ENCODE measurements at places on chromosomes 7 and 10.

GRCh38 chr7:43869867-43870240 lies 537 bp upstream of the MRPS24 start:
- DNase-seq: no peak

GRCh38 chr7:120806669-120807068 lies 51.3 kb downstream of the TSPAN12 start:
- DNase-seq: no peak

DNA sequence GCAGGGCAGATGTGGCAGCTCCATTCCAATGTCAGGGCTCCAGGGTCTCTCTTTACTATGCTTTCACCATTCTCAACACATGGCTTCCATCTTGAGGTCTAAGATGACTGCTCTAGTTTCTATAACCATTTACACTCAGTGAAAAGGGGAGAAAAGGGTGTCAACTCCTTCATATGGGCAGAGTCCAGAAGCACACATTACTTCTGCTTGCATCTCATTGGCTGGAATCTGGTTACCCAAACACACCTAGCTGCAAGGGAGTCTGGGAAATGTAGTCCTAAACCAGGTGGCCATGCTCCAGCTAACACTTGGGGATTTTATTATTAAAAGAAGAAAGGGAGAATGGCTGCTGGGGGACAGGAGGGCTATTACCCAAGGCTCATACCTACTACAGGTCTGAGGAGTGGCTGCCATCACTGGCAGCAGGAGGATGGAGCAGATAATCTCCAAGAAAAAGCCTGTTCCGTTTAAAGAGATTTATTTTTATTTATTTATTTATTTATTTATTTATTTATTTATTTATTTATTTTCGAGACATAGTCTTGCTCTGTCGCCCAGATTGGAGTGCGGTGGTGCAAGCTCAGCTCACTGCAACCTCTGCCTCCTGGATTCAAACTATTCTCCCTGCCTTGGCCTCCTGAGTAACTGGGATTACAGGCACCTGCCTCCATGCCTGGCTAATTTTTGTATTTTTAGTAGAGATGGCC lies 29.1 kb upstream of the LBX1 start:
- DNase-seq: no peak

DNA sequence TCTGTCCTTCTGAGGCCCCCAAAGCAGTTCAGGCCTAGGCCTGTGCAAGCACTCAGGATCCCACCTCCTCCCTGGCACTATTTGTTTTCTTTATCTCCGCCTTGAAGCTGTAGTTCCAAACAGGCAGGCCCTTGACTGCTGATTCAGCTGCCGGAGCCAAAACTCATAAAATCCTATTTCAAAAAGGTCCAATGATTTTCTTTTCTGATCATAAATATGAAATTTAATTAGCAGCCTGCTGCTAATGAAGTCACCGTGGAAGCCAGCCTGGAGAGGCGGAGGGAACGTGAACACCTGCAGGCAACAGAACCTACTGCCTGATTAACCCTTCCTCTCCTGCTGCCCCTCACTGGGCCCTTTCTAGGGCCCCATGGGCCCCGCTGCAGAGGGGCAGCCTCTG lies 60.1 kb downstream of the CARD11 start:
- no peak for DNase-seq

DNA sequence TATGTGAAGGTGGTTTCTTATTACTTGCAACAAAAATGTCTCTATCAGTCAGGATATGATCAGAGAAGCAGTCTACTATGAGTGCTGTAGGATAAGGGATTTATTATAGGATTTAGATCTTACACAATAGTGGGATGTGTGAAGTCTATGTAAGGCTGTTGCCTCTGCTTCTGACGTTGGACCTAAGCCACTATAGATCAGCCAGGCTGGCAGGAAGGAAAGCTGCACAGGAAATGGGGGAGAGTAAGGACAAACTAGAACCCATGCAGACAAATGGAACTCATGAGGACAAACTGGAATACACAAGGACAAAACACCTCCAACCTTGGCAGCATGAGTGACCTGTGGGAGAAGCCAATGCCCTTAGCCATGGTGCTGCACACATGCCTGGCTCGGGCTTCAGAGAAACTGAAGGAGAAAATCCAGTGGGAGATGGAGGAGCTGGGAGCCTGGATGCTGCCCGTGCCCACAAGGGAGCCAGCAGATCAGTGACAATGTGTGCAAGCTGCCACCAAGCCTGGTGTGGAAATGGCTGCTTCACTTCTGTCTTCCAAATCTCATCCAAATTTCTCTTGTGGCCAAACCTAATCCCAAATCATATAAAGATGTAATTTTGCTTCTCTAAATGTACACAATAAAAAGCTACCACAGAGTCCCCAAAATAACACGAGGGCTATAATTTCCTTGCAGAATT lies 147.0 kb upstream of the PCGF5 start:
- no peak for DNase-seq

DNA sequence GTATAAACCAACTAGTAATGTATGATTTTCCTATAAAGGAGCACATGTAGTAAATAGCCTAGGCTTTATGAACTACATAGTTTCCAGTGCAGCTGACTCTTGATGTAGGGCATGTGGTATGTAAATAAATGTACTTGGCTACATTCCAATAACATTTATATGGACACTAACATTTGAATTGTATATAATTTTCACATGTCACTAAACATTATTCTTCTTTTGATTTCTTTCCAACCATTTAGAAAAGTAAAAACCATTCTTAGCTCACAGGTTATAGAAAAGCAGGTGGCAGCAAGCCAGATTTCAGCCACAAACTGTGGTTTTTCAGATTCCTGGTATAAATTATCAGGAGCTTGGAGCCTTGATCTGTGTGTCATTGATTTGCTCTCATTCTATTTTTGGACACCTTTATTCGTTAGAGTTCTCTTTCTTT lies 1182.0 kb downstream of the CNTNAP2 start:
- no peak for DNase-seq

- no peak for DNase-seq
Observed at GRCh38 chr10:50280049-50280841, 28.9 kb upstream of the ASAH2 start.

DNA sequence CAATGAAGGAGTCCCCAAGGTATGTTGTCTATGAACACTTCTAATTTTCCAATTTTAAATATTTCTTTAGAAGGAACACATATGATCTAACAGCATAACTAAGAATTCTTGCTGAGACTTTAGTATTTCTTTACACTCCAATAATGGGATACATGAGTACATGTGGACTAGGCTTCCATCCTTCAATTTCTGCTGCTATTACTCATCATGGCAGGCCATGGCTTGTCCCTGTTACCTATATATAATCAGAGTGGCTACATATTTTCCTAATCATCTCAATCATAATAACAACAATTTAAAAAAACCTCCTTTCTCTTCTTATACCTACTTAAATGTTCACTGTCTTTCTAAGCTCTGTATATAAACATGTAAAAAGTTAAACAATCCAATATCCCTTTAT lies 60.3 kb upstream of the TAC1 start:
- DNase-seq: no peak

DNA sequence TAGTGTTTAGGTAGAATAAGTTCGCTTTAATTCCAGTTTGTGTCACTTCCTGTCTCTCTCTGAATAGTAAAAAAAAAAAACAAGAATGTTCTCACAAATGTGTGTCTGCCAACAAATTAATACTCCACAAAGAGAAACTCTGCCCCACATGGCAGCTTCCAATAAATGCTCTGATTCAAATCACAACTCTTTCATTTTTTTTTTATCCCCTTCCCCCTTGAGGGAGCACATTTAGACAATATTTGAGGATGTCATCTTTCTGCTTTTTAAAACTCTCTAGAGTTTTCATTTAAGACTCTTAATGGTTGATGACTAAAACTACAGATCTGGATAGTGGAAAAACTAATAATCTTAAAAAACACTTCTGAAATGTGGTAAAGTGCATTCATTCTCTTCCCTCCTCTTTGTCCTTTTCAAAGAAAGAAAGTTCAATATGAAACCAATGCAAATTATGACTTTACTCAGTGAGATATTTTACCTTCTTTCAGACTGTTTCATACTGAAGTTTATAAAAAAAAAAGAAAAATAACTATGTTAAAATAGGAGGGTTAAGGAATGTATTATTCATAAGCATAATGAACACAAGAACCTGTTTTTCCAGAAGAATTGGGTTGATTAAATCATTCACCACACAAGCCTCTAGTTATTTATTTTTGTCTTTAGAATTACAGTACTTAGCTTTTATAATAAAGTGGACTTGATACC lies 42.3 kb downstream of the ARID5B start:
- DNase-seq: no peak

GRCh38 chr7:117839507-117839906 lies 33.7 kb downstream of the CTTNBP2 start:
- DNase-seq: no peak

DNA sequence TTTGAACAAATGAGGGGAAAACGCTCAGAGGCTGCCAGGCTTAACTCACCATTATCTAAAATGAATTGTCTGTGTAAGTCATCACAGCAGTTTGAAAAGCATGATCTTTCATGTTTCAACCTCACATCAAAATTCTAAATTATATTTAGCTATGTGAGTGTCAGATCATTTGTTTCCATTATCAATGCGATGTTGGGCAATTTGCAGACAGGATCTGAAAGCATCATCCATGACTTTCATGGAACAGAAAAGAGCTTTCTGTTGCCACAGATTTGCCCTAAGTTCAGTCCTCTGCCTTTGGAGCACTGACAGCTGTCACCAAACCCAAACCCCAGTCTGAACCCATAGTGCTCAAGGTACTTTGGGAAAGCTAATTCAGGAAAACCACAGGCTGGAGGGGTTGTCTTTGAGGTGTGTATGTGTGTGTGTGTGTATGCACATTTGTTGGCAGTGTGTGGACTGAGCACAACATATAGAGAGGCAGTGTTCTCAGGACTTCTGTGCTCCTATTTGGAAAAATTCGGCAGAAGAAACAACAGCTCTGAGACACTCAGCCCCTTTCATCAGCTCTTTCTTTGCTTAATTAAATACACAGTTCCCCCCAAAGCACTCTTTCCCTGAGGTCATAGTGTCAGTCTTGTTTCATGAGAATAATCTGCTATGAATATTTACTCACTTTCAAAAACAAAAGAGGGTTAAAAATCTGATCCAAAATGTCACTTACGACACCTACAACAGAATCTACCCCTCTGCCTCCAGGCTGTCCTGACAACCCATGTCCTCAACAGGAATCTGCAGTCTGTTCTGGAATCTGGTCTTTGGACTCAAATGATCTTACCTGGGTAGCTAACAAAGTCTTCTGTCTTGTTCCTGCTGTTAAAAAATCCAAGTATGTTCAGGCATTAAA lies 188.5 kb upstream of the KLF14 start:
- DNase-seq: no peak

- DNase-seq: no peak
Observed at GRCh38 chr7:105796365-105796764, 80.0 kb downstream of the ATXN7L1 start.

GRCh38 chr10:86110156-86110786 lies 256.3 kb downstream of the GRID1 start:
- DNase-seq: no peak

DNA sequence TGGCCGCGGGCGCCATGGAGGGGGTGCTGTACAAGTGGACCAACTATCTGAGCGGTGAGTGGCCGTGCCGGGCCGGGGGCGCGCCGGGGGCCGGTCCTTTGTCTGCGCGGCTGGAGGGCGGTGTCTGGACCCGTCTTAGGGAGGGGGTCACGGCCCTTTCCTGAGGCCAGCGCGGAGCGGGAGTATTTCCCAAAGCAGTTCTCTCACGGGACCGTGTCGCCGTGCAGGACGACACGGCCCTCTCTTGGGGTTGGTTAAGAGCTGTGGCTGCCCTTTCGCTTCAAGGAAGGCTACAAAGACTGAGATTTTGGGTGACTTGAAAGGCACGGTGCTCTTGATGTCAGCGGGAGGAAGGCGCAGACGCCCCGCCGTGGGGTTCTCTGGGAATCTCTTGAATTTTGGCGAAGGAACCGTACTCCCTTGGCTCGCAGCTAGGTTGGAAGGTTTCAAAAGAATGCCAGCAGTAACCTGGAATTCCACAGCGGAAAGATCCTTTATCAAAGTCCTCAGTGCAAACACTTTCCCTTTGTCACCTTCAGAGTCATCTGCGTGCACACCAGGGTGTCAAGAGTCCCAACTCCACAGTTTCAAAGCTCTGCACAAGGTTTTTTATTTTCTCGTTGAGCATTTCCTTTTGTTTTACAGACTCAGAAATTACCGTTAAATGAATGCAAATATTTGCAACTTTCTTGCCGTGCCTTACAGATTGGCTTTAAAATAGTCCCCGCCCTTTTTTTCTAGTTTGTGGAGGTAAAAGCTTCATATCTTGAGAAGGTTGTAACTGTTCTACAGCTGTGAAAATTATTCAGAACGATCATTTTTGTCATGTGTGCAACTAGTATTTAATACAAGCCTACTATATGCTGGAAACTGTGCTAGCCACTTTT lies 780 bp downstream of the PLEKHA8 start:
- DNase-seq: no peak

- DNase-seq: no peak
Observed at GRCh38 chr7:45401155-45401554, 173.0 kb upstream of the ADCY1 start.

DNA sequence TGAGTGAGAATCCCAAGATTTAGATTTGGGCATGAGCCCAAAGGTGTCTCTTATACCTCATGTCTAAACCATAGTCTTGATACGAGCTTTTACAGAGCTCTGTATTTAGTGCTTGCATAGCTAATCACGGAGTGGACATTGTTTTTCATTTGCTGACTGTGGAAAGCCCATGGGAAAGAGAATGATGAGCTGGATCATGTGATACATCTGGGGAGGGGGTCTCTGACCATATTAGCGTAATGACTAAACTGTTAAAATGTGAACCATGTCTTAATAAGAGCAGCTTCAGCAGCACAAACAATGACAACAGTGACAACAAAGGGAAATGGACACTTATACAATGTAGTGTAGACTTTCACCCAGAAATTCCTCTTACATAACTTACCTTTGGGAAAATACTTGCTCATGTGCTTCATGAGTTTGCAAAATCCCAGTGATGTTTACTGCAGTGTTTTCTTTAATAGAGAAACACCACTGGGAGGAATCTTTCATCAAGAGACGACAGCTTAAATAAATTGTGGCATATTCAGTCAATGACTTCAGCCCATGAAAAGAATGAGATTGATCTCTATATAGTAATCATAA lies 44.0 kb upstream of the ITGB1 start:
- DNase-seq: no peak

DNA sequence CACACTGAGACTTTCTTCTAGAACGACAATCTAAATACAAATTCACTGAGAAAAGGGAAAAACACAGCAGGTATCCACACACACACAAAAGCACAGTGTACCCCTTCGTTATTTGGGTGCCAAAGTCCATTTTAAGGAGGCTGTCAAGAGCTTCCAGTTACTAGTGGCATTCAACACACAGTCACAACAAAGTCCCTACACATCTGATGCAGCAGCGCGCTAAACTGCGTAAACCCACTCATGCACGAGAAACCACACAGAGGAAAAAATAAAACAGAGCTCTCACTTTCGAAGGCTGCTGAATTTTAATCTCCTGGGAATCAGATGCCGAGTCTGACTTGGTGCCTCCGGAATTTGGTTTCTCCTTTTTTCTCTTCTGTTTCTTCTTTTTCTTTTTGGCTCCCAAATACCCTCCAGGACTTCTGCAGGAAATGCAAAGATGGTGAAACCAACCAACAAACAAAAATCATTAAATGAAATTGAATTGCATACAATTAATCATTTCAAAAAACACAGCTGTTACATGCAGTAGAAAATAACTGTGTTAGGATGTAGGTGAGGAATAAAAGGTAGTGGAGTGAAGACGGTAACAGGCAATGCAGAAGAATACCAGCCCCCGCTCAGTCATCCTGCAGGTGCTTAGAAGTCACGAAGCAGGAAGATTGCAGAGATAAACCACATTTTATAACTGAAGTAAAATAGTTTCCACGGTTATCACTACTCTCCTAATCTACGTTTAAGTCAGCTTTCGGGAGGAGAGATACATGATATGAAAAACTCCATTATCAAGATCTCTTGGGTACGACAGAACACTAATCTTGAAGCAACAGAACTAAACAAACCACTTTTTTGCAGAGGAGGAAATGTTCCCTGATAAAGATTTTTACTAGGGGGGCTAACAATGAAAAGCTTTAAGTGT lies 27.1 kb downstream of the NMT2 start:
- peak; percentile 40 for DNase-seq
